Foreskin keratinocyte (primary cell): ENCODE measurements at places on chromosomes 13 and 19.

GRCh38 chr13:51025245-51025905 is 85.7 kb downstream of the C13orf42 start:
- DNase-seq: no peak

DNA sequence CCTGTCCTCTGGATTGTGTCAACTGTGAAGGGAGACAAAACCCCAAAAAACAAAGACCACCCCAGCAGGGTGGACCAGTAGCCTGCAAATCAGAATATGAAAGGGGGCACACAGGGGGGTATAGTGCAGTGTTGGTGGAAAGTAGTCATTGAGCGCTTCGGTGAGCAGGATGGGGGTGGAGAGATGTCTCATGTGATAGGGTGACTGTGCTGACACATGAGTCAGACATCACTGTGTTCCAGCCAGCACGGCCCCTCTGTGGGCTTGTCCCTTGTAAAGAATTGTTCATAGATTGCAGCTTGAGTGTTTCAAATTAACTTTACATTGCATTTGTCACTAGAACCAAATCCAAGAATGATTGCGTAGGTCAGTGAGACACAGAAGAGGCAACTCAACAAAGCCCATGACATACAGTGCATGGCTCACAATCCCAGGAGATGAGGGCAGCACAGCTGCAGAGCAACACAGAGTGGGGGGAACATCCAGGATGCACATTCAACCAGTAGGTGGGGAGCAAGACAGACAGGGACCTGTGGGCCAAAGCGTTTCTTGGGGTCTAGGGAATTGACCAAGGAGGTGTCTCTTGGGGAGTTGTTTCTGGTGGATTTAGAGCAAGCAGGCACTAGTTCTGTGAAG is 7.5 kb downstream of the ZNF440 start:
- no peak for DNase-seq

DNA sequence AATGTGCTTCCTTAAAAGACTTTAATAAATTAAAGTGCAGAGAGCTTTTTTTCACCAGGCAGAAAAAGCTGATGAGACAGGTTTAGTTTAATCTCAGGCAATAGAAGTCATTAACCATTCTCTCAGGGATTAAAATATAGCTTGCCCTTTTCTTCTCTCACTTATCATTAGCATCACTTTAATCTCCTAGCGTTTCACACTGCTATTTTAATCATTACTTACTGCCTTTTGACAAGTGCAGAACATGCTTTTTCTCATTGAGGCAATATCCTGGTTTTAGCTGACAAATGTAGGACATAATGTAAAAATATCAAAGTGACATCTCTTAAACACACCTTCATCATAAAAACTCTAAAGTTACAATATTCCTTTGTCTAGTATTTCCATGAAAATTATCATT is 94.6 kb downstream of the DACH1 start:
- DNase-seq: no peak

DNA sequence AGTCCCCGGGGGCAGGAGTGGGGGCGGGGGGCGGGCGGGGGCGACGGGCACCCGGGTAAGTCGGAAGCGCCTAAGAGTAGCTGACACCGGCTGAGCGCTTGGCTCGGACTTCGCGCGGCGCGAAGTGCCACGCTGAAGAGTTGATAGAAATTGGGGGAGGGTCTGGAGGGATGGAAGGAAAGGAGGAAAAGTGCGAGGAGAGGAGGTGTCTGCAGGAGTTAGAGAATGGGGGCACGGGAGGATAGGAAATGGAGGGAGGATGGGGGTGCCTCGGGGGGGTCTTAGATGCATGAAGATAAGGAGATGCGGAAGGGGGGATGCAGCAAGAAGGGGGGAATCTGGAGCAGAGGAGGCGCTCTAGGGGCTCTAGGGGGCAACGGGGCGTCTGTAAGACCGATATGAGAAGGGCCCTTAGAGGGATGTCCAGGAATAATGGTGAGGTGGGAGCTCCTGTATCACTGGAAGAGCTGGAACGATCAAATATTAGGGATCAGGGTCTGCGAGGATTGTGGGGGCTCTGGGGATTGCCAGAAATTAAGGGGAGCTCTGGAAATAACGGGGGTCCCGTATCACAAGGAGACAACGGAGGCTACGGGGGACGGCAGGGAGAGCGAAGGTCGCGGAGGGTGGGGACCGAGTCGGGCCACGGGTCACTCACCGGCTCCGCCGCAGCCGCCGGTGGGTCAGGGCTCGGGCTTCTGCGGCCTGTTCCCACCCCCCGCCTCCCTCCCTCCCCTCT is at the start of gene MYPOP:
Gene MYPOP (minus strand): TSS at position 702 of the 739 bp plus-strand sequence. CDS start 840 bp downstream, outside the sequence.
- no peak for DNase-seq

DNA sequence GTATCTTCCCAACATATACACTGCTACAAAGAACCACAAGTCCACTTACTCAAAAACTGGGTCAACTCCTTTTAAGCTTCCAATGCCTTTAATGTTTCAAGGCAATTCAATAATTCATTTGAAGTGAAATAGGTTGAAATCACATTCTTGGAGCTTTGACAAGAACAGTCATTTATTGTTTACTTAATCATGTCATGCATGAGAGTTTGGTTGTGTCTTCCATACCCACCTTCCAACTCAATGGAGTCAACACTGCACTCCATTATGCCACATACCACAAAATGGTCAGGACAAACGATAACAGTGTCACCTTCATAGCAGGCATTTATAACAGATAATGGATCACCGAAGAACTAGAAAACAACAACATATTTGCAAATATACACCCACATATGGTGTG is 506.3 kb downstream of the UQCRFS1 start:
- no peak for DNase-seq

- DNase-seq: no peak
These were observed 91.5 kb downstream of the TSC22D1 start for GRCh38 chr13:44484562-44485138.

DNA sequence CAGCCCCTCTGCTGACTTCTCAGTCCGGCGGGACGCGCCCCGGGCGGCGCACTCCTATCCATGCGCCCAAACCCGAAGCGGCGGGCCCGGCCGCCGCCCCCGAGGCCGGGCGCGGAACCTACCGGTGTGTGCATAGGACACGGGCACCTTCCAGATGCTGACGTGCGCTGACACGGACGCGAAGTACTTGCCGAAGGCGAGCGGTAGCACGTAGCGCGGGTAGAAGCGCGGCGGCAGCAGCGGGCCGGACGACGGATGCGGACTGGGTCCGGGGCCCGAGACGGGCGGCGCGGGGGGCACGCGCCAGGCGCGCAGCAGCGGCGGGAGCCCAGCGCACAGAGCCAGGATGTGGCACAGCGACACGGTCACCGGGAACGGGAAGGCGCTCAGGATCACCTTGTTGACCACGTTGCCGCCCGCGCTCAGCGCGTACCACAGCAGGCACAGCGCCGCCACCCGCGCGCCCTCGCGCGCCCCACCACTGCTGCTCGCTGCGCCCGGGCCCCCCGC is 338 bp downstream of the SLC35E1 start:
- DNase-seq: no peak

DNA sequence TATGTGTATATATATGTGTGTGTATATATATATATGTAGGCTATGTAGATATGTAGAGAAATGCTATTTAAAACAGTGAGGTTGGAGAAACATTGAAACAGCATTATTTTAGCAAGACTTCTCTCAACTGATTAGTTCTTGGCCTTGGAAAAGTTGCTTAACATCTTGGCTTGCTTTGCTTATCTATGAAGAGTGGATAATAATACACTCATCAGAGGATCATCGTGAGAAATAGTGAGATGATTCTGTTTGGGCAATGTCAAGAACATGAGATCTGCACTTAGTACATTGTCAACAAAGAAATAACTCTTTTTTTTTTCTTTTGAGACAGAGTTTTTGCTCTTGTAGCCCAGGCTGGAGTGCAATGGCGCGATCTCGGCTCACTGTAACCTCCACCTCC is 128.3 kb downstream of the KLF5 start:
- DNase-seq: no peak

DNA sequence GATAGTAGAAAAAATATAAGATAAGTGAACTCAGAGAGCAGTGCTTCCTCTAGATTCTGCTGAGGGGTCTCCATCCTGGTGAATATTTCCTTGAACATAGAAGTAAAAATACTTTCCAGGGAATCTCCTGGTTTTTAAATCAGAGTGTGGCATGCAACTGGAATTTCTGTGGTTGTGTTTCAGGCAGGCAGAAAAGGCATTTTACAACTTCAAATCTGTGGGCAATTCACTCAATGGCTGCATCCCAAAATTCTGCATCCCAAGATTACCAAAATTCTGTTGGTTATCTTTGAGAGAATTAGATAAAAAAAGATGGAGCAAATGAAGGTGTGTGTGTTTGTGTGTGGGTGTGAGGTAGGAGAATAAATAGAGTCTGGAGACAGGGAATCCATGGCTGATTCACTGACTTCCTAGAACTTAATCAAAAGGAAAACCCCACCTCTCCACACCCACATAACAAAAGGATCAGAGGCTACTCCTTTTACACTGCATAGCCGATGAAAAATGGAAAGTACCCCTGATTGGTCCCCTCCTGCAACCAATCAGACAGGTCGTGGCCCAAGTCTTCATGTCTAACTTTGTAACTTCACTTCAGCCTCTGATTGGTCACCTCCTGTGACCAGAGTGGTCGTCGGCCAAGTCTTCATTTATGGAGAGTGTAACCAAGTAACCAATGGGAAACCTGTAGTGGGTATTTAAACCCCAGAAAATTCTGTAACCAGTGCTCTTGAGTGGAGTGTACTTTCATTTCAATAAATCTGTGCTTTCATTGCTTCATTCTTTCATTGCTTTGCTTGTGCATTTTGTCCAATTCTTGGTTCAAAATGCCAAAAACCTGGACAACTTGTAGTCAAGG is 112.8 kb downstream of the DLEU7 start:
- no peak for DNase-seq

GRCh38 chr19:54151362-54152035 is 8.0 kb downstream of the LENG1 start:
- no peak for DNase-seq

DNA sequence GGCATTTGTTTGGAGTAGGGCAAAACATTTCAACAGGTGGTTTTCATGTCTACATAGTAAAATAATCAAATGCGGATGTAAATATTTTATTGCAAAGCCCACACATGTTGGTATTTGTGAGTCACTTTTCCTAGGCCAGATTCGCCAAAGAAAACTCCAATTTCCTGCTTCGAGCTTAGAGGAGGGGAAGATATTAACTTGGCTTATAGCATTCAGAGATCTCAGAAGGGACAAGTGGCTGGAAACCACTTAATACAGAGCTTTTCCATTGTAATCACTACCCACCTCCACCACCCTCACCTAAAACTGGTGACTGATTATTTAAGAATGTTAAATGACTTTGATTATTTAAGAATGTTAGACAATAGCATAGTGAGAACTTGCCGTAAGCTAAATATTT is 530.6 kb upstream of the SPRY2 start:
- DNase-seq: peak; percentile 56

GRCh38 chr13:57527114-57527735 is 104.3 kb upstream of the PCDH17 start:
- DNase-seq: peak; percentile 2

- no peak for DNase-seq
These were observed 15.1 kb downstream of the TM9SF2 start for GRCh38 chr13:99516153-99516929.

- no peak for DNase-seq
These were observed 38.2 kb downstream of the TNFSF11 start for GRCh38 chr13:42612021-42612765.

DNA sequence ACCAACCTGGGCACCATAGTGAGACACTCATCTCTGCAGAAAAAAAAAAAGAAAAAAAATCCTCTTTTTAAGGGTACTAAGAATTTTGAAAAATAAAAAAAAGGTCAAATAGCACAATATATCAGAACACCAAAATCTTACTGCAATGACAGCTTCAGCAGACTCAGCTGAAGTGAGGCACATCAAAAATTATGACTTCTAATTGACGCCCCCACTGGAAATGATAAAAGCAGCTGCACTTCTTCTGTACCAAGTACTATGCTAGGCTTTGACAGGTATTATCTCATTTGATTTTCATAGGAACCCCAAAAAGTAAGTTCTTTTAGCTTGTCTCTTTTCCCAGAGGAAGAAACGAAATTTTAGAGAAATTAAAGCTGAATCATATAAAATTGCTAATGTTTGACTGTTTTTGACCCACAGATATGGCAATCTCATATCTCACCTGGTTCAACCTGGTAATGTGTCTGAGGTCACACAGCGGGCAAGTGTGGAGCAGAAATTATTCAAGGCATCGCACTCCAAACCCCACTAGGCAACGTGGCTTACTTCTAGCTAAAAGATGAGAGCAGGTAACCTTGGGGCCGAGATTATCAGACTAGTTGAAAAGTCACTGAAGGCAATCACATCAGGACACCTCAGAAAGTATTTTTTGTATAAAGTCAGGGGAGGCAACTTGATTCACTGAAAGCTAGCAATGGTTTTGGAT is 78.1 kb downstream of the TNFSF11 start:
- DNase-seq: no peak

DNA sequence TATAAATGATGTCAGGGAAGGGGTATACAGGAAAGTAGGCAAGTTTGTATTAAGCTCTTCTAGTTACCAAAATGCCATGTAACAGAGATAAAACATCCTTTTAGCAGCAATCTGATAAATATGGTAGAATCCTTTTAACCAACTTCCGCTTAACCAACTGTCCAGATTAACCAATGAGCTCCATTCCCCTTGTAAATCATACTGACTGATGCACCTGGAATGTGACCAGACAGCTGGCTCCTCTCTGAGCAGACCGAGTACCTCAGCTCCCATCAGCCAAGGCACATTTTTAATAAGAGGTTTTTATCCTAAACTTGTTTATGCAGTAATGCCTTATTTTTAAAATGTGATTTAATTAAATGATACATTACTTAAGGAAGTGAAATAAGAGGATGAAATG is 66.4 kb downstream of the KLF12 start:
- peak; percentile 77 for DNase-seq

GRCh38 chr19:808423-808775 is 11.1 kb downstream of the PTBP1 start:
- DNase-seq: no peak

- DNase-seq: no peak
These were observed 51.3 kb downstream of the CDADC1 start for GRCh38 chr13:49298903-49299605.

DNA sequence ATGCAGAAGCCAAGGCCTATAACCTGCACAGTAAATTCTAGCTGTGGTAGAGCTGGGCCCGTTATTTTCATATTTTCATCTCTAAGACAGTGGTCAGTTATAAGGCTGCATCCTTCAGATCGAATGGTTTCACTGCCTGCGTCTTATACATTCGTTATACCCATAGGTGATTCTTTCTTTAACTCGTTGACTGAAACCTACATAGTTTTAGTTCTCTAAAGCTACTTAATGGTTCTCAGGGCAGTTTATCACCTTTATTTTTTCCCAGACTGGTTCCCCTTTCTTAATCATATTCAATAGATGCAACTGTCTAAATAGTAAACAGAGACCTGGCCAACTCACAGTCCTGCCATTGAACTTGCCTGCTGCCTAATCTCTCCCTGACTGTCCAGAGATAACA is 615.3 kb upstream of the SLITRK1 start:
- no peak for DNase-seq

- DNase-seq: peak; percentile 91
These were observed 187.9 kb downstream of the KATNAL1 start for GRCh38 chr13:30119476-30119875.

DNA sequence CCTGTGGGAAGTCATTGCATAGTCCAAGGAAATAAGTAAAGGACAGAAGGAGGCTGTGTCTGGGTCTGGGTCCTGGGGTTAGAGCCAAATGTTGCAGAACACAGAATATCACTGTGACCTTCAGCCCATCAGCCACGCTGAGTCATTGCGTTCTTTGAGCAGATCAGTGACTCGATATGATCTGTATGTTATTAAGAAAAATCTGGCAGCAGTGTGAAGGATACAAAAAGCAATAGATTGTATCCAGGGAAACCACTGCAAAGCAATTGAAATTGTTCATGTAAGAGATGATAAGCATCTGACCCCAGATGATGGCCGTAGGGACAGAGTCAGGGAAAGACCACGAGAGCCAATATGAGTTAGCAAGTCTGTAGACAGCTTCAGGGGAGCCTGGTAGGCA is 1575.1 kb upstream of the SLC10A2 start:
- peak; percentile 15 for DNase-seq
